H9 (cell line): ENCODE measurements at places on chromosomes 3 and 15.
A peak's percentile ranks its signal among the peaks of the same experiment; 100 is the strongest.

GRCh38 chr3:175571096-175571495, 712.0 kb downstream of the NAALADL2 start:
- H3K36me3 ChIP-seq: no peaks in the 10 kb centered on the region
- no peak for DNase-seq

DNA sequence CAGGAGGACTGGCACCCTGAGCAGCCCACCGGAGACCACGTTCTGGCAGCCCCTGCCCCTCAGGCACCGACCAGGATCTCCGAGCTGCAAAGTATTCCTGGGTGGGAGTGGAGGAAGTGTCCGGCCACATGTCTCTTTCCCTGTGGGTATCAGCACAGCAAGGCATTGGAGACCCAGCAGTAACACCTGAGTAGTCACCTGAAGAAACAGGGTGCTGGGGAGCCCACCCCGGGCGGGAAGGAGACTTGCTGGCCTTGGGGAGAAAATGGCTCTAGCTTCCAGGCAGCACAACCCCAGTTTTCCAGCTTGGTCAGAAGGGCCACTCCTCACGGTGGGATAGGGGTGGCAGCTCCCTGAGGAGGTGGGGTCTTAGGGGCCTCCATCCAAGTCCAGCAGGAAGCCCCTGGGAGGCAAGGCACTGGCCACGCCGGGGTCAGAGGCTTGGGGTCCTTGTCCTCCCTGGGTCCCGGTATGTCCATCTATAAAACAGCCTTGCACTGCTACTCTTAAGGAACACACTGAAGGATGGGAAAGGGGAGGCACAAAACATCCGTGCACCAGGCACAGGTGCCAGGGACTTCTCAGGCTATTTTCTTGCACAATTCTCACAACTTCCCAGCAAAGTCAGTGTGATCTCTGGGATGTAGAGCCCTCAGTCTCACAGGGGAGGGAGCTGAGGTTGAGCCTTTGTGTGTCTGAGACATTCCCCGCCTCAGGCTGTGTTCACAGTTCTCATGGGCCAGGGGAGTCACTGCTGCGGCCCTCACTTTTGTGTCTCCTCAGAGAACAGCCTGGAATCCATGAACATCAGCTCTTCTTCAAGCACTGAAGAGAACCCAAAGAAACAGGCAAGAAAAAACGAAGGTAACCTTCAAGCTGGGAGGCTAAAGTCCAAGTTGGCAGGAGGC, 11.9 kb downstream of the CFAP100 start:
- no peak overlapping the region for H3K4me3 ChIP-seq
- no peaks in the 10 kb centered on the region; the same call in 1 of the 2 replicates for H3K4me1 ChIP-seq
- H3K36me3 ChIP-seq: no peaks in the 10 kb centered on the region
- no peaks in the 10 kb centered on the region; the same call in 1 of the 2 replicates for H3K27me3 ChIP-seq
- no peak for DNase-seq
- H3K27ac ChIP-seq: no peak overlapping the region

GRCh38 chr3:74263031-74263430, 351.4 kb downstream of the CNTN3 start:
- H3K4me3 ChIP-seq: no peak overlapping the region
- H3K27ac ChIP-seq: no peak overlapping the region
- no peaks in the 10 kb centered on the region for H3K4me1 ChIP-seq
- H3K36me3 ChIP-seq: no peaks in the 10 kb centered on the region
- H3K27me3 ChIP-seq: no peaks in the 10 kb centered on the region

DNA sequence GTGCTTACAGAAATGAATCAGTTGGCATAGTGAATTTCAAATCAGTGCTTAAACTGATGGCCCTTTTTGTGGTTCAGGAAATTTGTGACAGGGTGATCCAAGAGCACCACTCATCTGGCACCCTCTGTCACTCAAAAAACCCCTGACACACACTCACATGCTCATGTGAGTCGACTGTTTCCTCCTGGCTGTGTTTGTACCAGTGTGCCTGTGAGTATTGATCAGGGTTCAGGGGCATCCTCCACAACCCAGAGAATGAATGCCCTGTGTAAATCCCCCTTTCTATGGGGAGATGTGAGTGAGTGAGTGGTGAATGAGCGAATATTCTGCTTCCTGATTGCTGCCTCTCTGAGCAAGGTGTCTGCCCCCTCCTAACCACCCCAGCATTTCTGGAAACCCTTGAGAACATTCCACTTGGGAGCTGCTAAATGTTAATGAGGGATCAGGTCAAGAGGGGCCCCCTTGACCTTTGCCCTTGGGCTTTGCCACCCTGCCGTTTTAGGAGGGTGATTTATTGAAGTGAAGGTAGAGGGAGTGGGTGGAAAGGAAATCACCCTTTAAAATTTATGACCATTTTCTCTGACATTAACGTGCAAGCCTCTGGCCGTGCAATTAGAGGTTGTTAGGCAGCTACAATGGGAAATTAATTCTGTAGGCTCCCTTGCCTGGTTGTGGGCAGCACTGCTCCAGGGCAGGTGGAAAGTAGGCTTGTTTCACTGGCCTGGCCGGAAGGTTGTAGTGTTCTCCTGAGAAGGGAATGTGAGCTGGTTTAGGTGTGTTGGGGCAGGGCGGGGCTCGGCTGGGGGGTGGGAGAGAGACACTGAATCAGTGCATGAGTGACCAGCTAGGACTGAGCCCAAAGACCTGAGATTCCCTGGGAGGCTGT, 87.2 kb downstream of the SLCO3A1 start:
- no peaks in the 10 kb centered on the region; the same call in 1 of the 2 replicates for H3K4me1 ChIP-seq
- H3K36me3 ChIP-seq: peaks cover 4% of the 10 kb centered on the region; the same call in 1 of the 2 replicates
- DNase-seq: no peak
- no peaks in the 10 kb centered on the region for H3K27me3 ChIP-seq
- no peak overlapping the region for H3K4me3 ChIP-seq

GRCh38 chr3:40980467-40980866, 218.8 kb upstream of the CTNNB1 start:
- H3K36me3 ChIP-seq: no peaks in the 10 kb centered on the region
- H3K27me3 ChIP-seq: no peaks in the 10 kb centered on the region

DNA sequence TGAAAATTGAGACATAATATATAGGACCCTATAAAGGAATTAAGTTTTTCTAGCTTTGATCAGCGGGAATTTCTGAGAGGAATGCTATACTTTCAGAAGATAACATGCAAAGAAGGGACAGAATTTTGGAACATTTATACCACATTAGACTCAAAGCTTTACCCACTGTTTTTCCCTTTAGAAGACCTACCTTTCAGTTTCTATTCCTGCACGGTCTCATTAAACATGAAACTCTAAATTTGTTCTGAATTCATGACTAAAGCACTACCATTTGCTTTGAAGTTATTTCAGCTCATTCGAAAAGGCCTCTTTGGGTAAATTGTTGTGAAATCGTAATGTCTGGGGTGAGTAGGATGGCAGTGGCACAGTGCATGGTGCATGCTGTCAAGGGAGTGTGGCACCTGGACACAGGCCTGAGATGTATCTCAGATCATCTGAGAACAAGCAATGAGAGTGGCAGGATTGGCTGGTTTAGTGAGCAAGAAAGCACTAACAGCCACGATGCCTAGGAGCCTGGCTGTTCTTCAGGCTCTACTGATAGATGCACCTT, 42.5 kb downstream of the CHCHD4 start:
- H3K4me1 ChIP-seq: no peaks in the 10 kb centered on the region
- H3K27ac ChIP-seq: no peak overlapping the region
- H3K36me3 ChIP-seq: no peaks in the 10 kb centered on the region; the same call in 2 of the 3 replicates
- H3K27me3 ChIP-seq: no peaks in the 10 kb centered on the region
- H3K4me3 ChIP-seq: no peak overlapping the region
- DNase-seq: no peak

DNA sequence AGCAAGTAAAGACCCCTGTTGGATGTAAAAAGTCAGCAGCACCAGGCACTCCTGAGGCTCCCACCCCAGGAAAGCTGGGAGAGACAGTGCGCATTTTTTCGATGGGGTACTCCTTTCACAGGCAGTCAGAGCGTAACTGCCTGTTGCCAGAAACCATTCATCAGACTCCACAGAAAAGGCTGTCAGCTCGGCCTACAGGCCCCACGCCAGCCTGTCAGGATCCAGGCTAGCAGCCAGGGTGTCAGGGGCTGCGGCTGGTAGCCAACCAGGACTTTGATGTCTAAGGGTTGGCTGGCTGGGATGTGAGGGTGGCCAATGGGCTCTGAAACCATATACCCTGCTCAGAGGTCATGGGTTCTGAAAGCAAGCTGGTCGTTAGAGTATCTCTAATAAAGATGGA, 164.5 kb downstream of the WNT5A start:
- H3K4me1 ChIP-seq: no peaks in the 10 kb centered on the region
- H3K27ac ChIP-seq: no peak overlapping the region
- no peak overlapping the region for H3K4me3 ChIP-seq
- H3K36me3 ChIP-seq: no peaks in the 10 kb centered on the region

- peaks cover 12% of the 10 kb centered on the region for H3K4me1 ChIP-seq
- no peak overlapping the region for H3K4me3 ChIP-seq
- no peak for DNase-seq
- H3K27ac ChIP-seq: no peak overlapping the region
These were observed 49.1 kb upstream of the RAB6B start for GRCh38 chr3:133944641-133945380.

GRCh38 chr15:89446255-89446891, 50.0 kb downstream of the RHCG start:
- DNase-seq: no peak
- H3K27me3 ChIP-seq: no peaks in the 10 kb centered on the region; the same call in 1 of the 2 replicates

DNA sequence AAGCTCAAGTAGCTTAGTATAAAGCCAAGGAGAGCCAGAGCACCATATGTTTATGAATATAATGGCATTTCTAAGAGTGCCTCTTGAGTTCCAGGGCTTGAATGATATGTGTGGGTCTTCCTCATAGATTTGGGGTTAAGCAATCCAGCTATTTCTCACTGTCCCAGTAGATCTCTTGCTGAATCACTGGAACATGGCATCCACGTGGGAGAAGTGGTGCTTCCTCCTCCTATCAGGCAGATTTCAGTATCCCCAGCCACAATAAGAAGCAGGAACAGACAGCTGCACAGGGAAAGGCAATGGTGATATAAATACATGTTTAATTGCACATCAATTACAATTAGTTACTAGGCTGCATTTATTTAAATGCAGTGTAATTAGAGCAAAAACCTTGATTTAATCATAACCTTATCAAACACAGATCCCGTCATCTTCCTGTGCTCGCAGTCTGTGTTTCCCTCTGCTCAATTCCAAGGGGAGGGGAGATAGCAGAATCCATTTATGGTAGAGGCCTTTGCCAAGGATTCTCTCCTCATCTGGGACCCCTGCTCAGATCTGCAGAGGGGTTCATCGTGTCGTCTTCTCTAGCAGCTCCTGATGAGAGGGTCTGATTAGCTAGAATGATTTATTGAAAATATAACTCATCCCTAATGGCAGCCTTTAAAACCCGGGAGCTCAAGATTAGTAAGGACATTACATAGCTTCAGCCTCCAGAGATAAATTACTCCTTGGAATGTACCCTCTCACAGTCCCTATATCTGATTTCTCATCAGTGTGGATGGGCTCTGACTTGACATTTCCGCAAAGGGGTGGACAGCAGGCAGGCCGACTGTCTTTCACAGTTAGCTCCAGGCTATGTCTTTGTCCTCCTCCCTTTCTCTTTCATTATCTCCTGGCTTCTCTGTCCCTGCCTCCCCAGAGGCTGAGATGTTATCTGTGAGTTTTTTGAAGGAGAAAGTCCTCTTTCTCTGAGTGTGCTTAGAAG, 775.9 kb downstream of the AGBL1 start:
- no peak overlapping the region for H3K27ac ChIP-seq
- H3K4me1 ChIP-seq: no peaks in the 10 kb centered on the region

DNA sequence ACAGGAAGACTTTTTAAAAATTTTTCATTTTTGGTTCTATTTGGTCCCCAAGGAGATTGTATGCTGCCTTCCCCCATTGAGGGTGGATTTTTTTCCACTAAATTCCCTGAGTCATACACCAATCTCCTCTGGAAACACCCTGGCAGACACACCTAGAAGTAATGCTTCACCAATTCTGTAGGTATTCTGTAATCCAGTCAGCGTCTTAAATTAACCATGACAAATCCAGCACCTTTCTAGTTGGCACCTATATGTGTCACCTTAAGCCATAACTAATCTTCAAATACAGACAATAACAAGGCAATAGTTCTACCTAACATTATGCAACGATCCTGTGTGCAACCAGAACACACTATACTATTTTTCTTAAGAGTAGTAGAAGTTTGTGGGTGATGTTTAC, 459.1 kb upstream of the NDN start:
- no peaks in the 10 kb centered on the region for H3K36me3 ChIP-seq
- no peaks in the 10 kb centered on the region for H3K4me1 ChIP-seq
- H3K4me3 ChIP-seq: no peak overlapping the region
- DNase-seq: no peak
- no peaks in the 10 kb centered on the region for H3K27me3 ChIP-seq

- no peak overlapping the region for H3K27ac ChIP-seq
- no peak for DNase-seq
These were observed 41.0 kb downstream of the GOLGA6A start for GRCh38 chr15:74041311-74041756.

DNA sequence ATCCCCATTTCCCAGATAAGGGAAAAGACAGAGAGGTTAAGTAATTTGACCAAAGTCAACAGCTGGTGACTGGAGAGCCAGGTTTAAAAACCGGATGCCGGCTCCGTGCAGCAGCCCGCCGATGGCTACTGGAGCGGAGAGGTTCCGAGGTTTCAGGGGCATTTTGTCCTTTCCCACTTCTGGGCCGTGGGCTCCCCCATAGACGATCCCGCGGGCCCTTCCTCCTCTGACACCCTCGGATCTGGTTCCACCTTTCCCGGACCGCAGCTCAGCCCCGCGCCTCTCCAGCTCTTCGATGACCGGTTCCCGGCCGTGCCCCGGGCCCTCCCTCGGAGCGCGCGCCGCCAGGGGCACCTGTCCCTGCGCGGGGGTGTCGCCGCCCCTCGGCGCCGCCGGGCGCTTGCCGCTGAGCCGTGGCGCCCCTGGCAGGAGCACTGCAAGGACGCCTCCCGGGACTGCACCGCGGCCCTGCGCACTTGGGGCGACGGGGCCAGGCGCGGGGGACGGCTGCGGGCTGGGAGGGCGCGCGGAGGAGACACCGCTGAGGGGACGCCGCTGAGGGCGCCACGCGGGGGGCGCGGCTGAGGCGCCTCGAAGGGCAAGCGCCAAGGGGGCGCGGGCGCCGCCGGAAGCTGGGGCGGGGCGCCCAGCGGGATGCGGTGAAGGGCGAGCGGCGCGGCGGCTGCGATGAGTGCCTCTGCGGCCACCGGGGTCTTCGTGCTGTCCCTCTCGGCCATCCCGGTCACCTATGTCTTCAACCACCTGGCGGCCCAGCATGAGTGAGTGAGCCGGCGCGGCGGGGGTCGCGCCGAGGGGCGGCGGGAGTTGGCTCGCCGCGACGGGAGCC, at the start of gene TM6SF1:
TM6SF1 (plus strand) TSS at position 652 of the 847 bp plus-strand sequence; CDS start at position 688, 36 bp downstream.
- no peaks in the 10 kb centered on the region; the same call in 1 of the 2 replicates for H3K4me1 ChIP-seq
- DNase-seq: peak; percentile 39
- H3K36me3 ChIP-seq: no peaks in the 10 kb centered on the region
- peak within 1 kb of the TSS; percentile 75 for H3K4me3 ChIP-seq
- H3K27ac ChIP-seq: no peak within 1 kb of the TSS

DNA sequence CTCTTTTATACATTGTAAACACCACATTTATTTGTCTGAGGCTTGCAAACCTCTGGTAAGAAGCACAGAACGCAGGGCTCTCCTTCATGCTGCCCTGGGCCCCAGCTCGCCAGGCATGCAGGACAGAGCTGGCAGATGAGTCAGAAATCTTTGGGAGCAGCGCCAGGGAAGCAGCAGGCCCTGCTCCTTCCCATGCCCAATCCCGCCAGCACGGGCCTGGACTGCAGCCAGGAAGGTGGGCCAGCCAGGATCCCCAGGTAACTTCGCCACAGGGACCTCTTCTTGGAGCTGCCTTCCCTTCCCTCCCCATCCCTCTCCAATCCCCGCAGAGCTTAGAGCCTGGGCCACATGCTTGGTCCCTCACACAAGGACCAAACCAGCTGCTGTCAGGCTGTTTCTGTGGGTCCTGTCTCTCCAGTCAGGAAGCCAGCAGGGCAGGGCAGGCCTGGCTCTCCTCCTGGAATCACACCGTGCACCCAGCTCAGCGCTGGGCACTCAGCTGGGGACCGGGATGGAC, 8.8 kb downstream of the STOML1 start:
- no peaks in the 10 kb centered on the region for H3K4me1 ChIP-seq
- H3K27me3 ChIP-seq: no peaks in the 10 kb centered on the region
- H3K27ac ChIP-seq: no peak overlapping the region
- H3K36me3 ChIP-seq: no peaks in the 10 kb centered on the region
- DNase-seq: no peak
